Activated naive CD4-positive, alpha-beta T cell treated with Interleukin-2 at 50 U/mL for 16 hours (primary cell): ENCODE measurements at places on chromosomes 2 and 18.

- DNase-seq, result no peak
Observed at GRCh38 chr2:168050377-168050776, 197.0 kb downstream of the STK39 start.

DNA sequence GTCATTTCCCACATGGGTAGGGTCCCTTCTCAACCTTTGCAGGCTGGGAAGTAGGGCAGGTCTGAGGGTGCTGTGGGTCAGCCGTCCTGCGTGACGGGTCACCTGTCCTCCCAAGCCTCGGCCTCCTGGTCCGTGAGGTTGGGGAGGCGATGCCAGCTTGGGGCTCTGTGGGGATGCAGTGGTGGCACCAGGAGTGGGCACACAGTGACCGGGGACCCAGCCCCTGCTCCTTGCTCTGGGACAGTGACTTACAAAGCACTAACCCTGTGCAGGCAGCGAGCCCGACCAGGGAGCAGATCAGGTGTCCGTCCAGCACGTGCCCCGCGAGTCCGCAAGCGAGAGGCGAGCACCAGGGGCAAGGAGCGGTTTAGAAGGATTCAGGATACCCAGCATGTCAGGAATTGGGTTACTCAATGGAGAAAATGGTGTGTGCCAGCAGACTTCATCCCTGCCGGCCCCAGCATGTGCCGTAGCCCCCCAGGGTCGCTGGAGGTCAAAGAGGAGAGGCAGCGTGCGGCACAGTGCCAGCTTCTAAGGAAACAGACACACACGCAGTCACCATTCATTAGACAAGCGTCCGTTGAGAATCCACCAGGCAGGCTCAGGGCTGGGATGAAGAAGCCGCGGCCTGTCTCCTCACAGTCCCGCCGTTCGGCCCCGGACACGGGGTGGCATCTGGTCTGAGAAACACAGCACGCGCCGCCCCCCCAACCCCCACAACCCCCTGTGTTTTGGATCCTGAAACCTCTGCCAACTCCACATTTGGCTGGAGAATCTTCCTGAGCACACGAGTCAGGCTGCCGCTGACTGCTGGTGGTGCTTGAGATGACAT is 11.7 kb downstream of the COLEC11 start:
- no peak for DNase-seq

DNA sequence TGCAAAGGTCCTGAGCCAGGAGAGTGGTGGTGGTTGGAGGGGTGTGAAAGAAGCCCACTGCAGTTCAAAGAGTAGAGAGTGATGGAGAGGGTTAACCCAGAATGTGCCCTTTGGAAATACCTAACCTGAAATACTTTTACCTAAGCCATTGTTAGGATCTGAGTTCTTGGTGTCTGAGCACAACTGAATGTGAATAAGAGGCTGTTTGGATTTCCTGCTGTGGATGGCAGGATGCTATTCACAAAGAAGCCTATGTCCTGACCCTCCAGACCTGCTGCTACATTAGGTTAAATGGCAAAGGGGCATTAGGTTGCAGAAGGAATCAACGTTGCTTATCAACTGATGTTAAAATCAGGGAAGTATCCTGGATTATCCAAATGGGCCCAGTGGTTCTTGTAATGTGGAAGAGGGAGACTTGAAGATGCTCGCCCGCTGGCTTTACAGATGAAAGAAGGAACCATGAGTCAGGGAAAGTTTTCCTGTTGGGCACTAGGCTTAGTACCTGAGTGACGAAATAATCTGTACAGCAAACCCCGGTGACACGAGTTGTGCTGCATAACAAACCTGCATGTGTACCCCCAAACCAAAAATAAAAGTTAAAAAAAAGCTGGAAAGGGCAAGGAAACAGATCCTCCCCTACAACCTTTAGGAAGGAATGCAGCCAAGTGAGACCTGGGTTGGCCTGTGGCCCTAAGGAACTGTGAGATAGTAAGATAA is 27.2 kb downstream of the ITGA6 start:
- no peak for DNase-seq

- DNase-seq, result no peak
Observed at GRCh38 chr2:99802734-99803133, 312.9 kb upstream of the REV1 start.

DNA sequence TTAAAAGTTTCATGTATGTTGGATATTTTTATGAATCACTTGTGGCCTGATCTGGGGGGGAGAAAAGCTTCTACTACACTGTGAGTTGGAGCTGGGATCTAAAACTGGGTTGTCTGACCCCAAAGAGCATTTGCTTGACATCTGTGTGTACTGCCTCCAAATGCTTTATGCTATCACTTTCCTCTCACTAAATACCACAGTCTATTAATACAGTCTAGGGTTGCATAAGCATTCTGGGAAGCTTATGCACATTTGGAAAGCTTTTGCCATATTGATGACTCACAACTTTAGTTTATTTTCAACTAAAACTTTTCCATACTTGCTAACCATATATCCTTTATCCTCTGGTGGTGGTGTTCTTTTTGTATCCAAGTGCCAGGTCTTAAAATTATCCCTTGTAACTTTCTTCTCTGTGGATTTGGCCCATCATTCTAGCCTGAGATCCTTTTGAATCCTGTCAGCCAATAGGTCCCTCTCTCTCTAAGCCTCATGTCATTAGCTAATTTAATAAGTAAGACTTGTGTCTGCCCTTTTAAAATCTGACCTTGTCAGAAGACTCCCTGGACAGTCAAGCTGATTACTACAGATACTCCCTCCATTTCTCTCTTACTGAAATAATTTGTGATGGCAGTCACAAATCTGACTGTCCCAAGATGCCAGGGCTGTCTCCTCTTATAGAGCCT is 72.7 kb downstream of the NXPH2 start:
- no peak for DNase-seq

GRCh38 chr2:216151313-216152025 is 42.3 kb downstream of the XRCC5 start:
- DNase-seq, result no peak

- no peak for DNase-seq
Observed at GRCh38 chr2:63736354-63736753, 105.3 kb upstream of the UGP2 start.

GRCh38 chr2:113178891-113179290 is 5.1 kb downstream of the PSD4 start:
- DNase-seq, result peak; percentile 58

GRCh38 chr18:54529444-54529843 is 61.6 kb upstream of the DYNAP start:
- DNase-seq, result no peak

- DNase-seq, result no peak
Observed at GRCh38 chr18:76274468-76275289, 220.4 kb downstream of the ZNF516 start.

DNA sequence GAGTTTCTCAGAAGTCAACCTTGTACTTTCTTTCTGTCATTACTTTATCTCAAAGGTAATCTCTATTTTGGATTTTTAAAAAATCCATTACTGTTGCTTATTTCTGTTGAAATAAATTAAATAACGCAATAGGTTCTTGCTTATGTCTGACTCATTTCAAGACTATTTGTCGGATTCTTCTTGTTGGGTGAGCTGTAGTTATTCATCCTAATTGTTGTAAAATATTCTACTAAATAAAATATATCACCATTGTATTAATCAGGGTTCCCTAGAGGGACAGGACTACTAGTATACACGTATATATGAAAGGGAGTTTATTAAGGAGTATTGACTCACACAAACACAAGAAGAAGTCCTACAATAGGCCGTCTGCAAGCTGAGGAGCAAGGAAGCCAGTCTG is 403.9 kb upstream of the CYRIA start:
- no peak for DNase-seq

DNA sequence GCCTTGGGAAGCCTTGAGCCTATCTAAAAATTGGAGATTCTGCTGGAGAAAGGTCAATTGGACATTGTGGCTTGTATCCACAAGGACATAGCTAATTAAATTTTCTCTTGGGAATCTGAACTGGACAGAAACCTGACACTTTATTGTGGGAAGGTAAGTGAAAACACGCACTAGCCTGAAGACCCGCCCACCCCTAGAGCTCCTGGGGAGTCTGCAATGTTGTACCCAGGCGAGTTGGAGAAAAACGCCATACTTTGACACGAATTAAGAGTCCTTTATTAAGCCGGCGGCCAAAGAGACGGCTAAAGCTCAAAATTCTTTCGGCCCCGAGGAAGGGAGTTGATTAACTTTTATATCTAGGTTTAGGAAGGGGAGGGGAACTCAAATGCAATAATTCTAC is 1.2 kb upstream of the ZNF892 start:
- no peak for DNase-seq

DNA sequence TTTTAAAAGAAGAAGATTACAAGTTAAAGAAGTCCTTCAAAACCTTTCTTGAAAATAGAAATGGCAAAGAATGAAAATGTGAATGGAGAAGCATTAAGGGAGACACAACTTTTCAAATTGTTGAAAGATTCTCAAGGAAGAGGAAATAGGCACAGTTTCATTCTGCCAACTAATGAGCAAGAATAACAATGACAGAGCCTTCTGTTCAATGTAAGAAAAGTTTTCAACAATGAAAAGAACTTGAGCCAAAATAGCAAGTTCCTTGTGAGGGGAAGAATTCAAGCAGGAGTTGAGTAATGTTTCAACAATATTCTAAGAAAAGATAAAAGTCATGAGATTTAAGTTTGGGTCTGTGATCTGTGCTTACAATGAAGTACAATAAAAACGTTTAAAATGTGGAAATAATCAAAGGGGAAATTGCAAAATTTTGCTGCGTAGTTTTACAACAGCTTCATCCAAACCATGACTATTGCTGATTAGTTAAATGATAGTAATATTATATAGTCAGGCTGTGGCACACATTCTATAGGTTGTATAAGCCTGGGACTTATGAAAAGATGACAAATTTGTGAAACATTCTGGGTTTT is 122.6 kb downstream of the METTL4 start:
- DNase-seq, result no peak

GRCh38 chr2:213787869-213788268 is 503.6 kb downstream of the SPAG16 start:
- DNase-seq, result no peak

- no peak for DNase-seq
Observed at GRCh38 chr2:39435741-39436591, 1.1 kb downstream of the MAP4K3 start.

DNA sequence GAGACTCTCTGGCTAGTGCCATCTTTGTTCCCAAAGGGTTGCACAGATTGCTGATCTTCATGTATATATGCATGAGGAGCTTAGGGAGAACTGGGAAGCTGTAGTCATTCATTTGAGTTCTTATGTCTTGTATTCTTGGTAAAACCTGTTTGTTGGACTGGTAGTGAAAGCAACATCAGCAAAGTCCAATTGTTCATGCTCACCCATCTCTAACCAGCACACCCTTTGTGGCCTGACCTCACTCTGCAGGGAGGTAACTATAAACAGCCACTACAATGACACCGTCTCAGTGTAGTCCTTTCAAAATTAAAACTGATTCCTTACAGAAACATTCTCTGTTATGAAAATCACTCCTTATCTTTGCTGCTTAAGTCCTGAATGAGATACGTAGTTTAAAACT is 13.9 kb upstream of the LMAN1 start:
- DNase-seq, result no peak

DNA sequence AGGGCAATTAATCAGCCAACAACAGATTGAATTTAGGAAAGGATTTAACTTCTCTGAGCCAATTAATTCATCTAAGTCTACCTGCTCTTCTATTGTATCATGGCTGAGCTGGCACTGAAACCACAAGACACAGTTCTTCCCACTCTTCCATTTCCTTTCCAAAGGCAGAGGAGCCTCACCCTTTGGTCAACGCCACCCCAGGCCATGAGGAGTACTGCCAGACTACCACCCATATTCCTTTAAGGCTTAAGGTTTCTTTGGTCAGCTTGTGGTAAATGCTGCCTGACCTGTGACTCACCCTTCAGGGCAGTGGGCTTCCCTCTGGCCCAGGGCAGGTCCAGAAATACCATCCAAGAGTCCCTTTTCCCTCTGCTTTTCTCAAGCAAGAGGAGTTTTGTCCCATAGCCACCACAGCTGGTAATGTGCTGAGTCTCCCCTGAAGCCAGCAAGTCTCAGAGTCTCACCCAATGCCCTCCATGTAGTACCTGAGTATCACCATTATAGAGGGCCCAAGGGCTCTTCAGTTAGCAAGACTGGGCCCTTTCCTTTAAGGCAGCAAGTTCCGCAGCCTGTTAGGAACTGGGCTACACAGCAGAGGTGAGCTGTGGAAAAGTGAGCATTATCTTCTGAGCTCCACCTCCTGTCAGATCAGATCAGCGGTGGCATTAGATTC is 900.5 kb upstream of the CRIM1 start:
- no peak for DNase-seq

- no peak for DNase-seq
Observed at GRCh38 chr18:62612289-62612645, 89.4 kb downstream of the ZCCHC2 start.

- no peak for DNase-seq
Observed at GRCh38 chr2:119758881-119759450, 756 bp upstream of the PTPN4 start.

GRCh38 chr2:174602745-174603144 is 5.1 kb upstream of the WIPF1 start:
- no peak for DNase-seq

DNA sequence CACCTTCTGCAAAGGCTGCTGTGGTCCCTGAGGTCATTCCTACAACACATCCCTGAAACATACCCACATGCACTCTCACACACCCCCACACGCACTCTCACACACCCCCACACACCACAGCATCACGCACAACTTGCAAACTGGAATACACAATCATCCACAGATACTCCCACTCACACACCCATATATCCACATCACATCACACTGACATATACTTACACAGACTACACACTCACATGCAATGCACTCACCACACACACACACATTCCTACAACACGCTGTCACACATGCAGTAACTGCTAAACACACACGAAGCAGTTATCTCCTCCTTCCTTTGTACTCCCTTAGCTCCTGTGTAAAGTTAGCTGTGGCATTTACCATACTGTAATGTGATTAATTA is 57.1 kb upstream of the PKDCC start:
- no peak for DNase-seq

- DNase-seq, result no peak
Observed at GRCh38 chr18:72089432-72089831, 454.7 kb downstream of the CBLN2 start.

GRCh38 chr2:124283096-124283495 is 258.0 kb downstream of the CNTNAP5 start:
- DNase-seq, result no peak

GRCh38 chr2:227818675-227819397 is 5.2 kb downstream of the CCL20 start:
- DNase-seq, result peak; percentile 25

DNA sequence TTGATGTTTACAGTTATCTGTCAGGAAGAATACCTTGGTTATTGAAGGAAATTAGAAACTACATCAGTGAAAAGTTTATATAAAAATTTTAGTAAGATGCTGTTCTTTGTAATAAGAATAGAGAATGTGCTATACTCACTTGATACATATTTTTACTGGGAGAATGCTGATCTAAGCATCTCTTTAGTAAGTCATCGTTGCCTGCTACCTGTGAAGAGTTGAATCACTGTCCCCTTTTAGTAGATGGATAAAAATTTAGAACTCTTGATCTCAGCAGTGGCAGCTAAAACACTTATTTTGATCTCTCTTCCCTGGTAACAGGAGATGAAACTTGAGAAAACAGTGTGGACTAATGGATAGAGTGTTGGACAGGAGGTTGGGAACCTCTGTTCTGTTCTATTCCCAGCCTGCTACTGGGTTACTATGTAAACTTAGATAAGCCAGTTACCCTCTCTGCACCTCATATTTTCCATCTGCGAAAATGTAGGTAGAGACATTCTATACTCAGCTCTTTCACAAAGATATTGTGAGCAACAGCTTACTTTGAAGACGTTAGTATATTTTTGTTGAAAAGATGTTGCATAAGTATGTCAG is 100.3 kb downstream of the FEZ2 start:
- DNase-seq, result no peak

- DNase-seq, result no peak
Observed at GRCh38 chr2:15307526-15307925, 253.6 kb downstream of the NBAS start.
